Stimulated activated naive CD4-positive, alpha-beta T cell (primary cell): ENCODE measurements at places on chromosomes 12 and 14.

DNA sequence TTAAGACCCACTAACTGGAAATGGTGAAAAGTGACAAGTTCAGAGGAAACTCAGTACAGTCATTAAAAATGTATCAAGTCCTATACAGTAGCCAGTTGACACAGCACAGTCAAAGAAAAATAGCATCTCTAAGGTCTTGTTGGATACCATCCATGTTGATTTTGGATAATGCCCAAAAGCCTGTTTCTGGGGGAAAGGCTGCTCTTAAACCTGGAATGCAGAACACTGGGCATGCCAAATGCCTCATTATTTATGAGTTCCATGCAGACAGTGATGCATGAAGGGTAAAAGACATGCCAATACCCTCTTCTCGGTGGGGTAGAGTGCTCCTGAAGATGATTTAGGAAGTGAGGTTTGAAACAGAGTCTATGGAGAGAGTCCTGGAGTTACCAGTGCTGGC lies 29.6 kb downstream of the KCNK13 start:
- no peak for DNase-seq

DNA sequence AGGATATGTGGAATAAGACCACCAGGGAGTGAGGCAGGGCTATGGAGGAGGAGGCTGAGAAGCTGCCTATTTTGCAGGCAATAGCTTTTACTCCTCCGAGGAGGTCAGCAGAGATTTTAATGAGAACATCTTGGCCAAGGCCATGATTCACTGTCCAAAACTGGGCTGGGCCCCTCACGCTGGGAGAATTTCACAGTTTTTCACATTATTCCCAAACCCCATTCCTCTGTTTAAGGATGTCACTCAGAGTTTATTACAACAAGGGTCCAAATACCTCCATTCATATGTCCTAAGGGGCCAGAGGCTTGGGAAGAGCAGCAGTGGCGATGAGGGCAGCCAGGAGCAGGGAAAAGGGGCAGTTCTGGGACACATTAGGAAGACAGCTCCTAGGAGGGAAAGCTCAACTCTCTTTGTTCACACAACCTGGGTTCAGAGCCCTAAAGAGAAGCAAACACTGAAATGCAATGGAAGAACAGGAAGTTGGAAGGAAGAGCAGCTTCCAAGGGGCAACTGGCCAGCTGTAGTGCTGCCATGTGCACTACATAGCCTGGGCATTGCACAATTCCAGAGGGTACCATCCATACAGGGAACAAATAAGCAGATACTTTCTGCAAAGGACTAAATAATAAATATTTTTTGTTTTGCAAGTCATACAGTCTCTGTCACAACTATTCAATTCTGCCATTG lies 283.2 kb downstream of the NUAK1 start:
- no peak for DNase-seq

DNA sequence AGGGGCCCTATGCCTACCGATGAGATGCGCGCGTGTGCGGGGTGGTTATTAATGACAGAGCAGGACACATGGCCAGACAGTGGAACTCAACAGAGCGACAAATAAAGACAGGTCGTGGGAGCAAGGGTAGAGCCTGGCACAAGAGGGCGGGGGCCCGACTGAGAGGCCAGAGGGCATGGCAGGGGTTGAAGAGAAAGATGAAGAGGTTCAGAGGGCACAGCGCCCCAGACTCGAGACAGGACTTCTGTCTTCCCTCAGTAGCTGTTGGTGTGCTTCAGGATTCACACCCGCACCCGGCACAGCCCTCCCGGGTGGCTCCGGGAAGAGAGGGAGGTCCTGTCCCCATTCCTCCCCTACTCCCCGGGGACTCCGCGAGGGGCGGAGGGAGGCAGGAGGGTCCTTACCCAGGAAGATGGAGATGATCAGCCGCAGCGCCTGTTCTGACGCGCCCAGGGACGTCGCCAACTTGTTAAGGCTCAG lies 366 bp downstream of the LPCAT3 start:
- DNase-seq: peak; percentile 23

DNA sequence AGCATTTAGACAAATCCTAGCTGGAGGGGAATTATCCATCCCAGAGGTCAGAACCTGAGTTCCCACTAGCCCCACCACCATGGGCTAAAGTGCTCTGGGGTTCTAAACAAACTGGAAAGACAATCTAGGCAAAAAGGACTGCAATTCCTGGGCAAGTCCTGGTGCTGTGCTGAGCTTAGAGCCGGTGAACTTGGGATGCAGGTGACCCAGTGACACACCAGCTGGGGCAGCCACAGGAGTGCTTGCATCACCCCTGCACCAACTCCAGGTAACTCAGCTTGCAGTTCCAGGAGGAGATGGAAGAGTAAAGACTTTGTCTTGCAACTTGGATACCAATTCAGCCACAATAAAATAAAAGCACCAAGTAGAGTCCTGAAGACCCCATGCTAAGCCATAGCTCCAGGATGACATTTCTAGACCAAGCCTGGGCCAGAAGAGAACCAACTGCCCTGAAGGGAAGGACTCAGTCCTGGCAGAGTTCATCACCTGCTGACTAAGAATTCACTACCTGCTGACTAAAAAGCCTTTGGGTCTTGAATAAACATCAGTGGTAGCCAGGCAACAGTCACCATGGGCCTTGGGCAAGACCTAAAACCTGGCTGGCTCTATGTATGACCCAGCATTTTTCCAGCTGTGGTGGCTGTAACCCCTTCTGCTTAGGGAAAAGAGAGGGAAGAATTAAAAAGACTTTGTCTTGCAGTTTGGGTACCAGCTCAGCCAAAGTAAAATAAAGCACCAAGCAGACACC lies 223.4 kb upstream of the DIO2 start:
- no peak for DNase-seq

DNA sequence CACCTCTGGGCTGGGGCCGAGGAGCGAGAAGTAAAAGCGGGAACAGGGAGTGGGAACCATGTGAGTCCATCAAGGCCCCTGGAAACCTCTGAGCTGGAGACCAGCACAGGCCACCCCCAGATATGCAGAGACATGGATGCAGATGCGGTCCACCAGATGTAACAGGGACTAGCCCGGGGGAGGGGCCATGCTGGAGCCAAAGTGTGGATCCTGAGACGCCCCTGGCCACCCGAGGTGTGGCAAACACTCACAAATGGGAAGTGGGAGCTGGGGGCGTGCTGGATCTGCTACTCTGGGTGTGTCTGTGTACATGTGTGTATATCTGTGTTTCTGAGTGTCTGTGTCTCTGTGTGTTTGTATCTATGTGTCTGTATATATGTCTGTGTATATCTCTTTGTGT lies 12.8 kb downstream of the MYL2 start:
- DNase-seq: no peak

- DNase-seq: no peak
These were observed 8.3 kb downstream of the TRAF3 start for GRCh38 chr14:102785595-102785963.

DNA sequence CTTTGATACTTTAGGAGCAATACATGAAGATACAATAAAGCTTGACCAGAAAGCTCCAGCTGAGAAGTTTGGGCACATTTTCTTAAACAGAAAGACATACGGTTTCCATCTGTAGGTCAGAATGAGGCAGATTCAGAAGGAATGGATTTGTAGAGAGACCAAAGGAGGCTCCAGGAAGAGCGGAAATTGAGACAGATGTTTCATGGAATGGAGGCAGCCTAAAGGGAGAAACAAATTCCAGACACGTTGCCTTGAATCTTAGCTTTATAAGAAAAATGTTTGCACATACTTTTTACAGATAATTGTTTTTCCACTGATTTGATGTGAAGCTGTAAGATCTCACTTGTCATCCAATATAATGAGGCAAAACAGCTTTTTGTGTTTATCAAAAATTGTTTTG lies 24.8 kb downstream of the EPYC start:
- no peak for DNase-seq

GRCh38 chr12:51687177-51687576 lies 96.1 kb downstream of the SCN8A start:
- DNase-seq: no peak

GRCh38 chr12:94566345-94566744 lies 84.0 kb downstream of the TMCC3 start:
- DNase-seq: no peak

DNA sequence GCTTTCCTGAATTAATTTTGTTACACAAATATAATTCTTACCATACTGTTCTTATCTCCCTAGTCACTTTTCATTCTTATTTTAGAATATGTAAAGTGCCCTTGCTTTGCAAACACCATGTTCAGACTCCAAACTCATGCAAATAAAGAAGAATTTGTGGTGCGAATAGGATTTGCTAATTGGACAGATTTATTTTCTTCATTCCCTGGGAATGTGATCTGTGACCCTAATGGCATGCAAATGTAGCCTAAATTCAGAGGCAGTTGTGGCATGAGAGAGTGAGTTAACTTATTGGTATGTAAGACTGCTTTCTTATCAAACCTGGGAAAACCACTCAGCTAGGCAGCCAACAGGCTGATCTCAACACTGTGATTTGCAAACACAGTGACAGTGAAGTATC lies 10.0 kb downstream of the CAPZA3 start:
- no peak for DNase-seq

- DNase-seq: no peak
These were observed 50.7 kb downstream of the LIN52 start for GRCh38 chr14:74135426-74135825.

DNA sequence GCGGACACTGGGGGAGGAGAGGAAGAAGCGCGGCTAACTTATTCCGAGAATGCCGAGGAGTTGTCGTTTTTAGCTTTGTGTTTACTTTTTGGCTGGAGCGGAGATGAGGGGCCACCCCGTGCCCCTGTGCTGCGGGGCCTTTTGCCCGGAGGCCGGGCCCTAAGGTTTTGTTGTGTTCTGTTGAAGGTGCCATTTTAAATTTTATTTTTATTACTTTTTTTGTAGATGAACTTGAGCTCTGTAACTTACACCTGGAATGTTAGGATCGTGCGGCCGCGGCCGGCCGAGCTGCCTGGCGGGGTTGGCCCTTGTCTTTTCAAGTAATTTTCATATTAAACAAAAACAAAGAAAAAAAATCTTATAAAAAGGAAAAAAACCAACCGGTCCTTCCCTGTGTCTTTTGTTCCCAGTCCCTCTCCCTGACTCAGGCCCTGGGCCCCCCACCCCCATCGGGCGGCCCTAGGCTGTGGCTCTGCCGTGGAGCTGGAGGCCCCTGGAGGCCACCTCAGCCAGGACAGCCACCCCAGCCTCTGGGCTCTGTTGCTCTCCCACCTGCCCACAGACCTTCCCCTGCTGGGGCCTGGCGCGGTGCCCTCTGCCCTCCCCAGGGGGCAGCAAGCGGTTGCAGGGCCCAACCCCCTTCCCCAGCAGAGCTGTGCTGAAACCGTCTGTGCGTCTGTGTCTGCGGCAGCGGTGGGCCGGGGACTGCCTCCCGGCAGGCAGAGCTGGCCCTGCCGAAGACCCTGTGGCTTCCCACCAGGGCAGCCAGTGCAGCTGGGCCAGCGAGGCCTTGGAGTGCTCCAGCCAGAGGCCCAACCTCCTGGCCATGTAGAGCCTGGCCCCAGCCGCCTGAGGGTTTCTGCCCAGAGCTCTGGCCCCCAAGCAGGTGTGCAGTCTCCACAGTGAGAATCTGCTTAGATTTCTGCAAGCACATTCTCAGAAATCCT lies 4.0 kb upstream of the CRIP2 start:
- DNase-seq: no peak

- no peak for DNase-seq
These were observed 653.9 kb upstream of the TBX3 start for GRCh38 chr12:115337693-115338543.

GRCh38 chr12:110317911-110318310 lies 36.9 kb downstream of the ATP2A2 start:
- DNase-seq: no peak

- peak; percentile 58 for DNase-seq
These were observed 75.1 kb downstream of the IRF2BPL start for GRCh38 chr14:76953311-76953945.

DNA sequence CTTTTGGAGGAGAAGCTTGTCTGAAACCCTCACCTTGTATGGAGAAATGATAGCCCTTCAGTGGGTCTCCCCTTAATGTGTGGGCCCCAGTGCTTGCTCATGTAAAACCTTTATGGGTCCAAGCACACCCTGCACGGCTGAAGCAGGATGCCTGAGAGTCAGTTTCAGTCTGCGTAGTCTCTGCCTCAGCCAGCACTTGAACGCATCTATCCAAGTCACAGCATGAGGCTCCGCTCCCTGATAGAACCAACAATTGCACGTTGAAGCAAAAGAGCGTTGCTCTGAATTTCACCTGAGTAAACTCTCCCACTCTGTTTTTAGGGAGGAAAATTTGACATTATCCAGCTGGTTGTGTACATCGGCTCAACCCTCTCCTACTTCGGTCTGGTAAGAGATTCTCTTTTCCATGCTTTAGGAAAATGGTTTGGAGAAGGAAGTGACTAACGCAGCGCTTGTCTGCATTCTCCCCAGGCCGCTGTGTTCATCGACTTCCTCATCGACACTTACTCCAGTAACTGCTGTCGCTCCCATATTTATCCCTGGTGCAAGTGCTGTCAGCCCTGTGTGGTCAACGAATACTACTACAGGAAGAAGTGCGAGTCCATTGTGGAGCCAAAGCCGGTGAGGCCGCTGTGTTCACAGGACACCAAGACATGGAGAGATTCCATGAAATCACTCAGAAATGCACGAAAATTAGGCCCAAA lies 33.0 kb upstream of the P2RX4 start:
- no peak for DNase-seq

DNA sequence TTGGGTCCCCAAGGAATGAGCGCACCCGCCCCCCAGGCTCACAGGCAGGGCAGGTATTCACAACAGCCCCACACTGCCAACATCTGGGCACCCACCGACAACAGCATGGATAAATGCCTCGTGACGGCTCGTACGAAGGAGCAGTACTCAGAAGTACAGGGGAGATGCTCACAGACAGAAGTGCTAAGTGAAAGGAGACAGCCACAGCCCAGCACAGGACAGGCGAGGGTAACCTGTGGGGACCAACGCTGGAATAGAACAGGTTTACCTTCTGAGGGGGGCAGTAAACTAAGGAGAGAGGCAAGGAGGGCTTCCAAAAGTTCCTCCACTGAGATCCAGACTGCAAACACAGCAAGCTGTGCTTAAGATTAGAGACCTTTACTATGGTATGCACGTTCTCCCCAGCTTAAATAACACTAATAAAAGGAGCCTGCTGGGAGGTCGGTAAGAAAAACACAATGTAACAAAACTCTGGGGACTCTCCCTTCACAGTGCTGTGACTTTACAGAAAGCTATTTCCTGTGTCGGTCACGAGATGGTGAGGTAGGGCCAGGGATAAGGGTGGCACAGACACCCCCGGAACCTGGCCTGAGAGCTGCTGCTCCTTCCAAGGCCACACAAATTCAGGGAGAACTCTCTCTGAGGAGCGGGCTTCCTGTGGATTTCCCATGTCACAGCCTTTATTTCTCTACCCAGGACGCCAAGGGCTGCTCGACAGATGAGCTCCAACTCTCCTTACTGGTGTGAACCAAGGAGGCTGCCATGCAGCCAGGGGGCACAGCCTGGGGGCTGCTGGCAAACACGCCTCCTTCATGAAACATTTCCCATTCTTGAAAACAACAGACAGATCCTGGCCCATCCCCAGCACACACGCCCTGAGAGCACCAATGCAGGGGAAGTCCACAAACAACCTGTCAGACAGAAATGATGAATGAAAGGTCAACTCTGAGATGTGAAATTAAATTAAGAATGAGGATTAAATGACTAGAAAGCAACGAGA lies 26.3 kb downstream of the SLC15A4 start:
- DNase-seq: no peak
